ENCODE measurements at places on chromosomes 1 and 21.

GRCh38 chr1:181863736-181864135, 197.8 kb downstream of the ZNF648 start:
- DNase-seq = no peak

- no peak for DNase-seq
These were observed 19.5 kb downstream of the LRRC8C start for GRCh38 chr1:89652373-89652772.

DNA sequence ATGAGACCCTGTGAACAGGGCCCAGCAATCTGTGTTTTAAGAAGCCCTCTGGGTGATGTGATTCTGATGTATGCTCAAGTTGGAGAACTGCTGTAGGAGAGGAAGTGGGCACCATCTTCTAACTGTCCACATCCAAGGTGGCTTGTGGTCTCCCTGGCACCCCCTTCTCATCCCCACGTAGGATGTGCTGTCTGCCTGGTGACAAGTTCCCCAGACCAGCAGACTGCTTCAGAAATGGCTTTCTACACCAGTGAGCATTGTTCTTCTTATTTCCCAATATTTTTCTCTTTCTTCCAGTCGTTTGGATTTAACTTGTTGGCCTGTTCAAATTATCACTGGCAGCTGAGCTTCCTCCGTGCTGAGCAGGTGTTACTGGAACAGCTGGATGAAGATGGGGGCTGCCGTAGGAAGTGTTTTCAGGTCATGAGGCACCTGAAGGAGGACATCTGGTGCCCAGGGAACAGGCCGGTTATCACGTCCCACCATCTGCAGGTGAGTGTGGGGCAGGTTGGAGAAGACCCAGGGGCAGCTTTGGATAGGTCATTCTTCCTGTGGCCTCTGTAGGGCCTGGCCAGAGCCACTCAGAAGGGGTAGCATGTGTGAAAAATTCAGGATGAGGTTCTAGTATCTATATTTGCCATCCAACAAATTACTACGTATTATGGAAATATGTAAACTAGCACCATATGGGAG, 16.8 kb downstream of the MAB21L3 start:
- no peak for DNase-seq

DNA sequence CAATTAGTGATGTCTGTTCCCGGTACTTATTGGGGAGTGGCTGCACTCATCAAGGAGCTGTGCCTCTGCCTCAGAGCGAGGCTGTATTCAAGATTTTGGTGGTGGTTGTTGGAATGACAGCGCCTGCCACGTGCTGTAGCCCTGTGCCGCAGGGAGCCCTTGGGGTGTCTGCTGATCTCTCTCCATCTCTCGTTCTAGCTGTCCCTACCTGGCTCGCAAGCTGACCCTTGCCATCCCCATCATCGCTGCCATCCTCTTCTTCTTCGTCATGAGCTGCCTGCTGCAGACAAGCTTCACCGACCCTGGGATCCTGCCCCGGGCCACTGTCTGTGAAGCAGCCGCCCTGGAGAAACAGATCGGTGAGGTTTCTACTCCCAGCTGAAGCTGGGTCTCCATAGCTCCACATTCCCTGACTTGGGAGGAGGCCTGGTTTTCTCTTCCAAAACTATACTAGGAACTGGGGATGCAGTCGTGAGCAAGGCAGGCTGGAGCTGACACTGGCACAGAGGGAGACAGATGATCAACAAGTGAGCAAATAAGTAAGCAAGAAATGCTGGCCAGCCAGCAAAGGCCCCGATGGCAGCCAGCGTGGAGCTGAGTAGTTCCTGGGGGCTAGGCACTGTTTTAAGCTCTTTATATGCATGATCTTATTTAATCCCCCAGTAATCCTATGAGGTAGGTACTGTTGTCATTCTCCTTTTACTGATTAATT, 5.9 kb downstream of the ZDHHC18 start:
- no peak for DNase-seq

GRCh38 chr1:154999571-155000410, 2.8 kb upstream of the ZBTB7B start:
- no peak for DNase-seq

DNA sequence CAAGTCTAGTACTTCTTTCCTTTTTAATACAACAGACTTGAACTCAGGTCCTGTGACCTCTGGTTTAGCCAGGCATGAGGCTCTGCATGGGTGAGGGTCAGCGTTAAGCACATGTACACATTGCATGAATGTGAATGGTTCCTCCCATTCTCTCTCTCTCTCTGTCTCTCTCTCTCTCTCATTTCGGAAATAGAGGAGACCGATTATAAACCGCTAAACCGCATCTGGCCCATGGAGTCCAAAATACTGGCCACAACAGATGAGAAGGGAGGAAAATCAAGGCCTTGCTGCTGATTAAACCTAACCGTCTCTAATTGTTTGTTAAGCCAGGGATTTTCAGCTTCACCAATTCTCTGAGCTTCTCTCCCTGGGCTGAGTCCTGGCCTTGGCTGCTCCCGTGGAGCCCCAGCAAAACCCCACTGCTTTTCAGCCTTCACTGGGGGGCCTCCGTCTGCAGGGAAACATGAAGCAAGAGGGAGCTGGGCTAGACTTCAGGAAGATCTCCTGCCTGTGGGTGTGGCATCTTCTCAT, 6.6 kb downstream of the RSPO1 start:
- no peak for DNase-seq

DNA sequence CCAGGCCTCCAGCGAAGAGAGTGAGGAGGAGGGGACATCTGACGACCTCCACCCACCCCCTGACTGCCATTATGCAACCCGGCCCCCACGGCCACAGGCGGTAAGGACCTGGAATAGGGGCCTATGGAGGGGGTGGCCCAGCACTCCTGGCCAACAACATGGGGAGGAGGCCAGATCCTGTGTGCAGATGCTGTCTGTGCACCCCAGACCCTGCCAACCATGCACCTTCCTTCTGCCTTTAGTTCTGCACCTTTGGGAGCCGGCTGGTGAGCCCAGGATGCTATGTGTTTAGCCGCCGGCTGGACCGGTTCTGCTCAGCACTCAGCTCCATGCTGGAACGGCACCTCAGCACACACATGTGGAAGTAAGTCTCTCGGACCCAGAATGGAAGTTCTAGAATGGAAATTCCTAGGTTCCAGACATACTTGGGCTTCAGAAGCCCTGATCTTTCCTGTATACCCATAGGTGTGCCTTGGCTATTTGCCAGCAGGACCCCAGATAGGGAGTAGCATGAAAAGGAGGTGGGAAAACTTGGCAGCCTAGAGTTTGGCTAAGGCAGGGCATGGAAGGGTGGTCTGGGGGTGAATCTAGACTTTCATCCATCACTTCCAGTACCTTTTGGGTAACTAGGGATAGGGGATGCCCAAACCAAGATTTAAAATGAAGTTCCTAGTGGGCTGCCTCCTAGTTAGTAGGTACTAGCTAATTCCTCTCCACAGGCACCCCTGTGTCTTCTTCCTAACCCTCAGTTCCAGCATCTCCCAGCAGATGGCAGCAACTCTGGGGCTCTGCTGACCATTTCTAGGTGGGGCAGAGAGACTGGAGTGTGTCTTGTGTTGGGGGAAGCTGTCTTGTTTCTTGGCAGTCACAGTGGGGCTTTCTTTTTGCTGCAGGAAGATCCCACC, 3.6 kb upstream of the CYB561D1 start:
- DNase-seq = no peak

GRCh38 chr1:116910379-116911187, 867 bp downstream of the PTGFRN start:
- peak; percentile 32 for DNase-seq

- DNase-seq = no peak
These were observed 14.0 kb downstream of the GPA33 start for GRCh38 chr1:167076136-167076710.

DNA sequence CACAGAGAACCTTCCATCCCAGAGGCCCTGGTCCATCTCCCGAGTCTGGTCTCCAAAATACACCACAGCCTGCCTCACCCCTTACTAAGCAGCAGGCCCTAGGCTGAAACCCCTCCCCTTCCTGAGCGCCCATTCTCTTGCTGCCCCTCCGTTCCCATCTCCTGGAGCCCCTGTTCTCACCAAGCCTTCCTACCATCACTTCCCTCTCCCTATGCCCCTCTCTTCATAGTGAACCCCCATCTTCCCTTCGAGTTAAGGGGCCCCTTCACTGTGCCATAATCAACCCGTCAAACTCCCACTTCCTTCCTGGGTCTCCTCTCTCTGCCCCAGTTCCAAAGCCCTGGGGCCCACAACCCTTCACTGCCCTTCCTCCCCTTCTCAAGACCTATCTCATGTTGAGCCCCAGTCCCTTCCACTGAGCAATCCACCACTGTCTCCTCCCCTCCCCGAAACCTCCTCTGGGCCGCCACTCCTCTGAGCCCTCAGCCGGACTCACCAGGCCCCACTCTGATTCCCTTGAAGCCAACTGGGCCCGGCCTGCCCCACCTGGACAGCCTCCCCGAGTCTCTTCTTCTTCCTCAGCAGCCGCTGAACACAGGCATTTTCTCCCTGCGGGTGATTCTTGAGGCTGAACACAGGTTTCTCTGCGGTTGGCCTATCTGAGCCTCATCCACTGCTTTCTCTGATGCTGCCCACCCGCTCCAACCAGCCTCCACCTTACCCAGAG, 42.2 kb upstream of the WASF2 start:
- no peak for DNase-seq

DNA sequence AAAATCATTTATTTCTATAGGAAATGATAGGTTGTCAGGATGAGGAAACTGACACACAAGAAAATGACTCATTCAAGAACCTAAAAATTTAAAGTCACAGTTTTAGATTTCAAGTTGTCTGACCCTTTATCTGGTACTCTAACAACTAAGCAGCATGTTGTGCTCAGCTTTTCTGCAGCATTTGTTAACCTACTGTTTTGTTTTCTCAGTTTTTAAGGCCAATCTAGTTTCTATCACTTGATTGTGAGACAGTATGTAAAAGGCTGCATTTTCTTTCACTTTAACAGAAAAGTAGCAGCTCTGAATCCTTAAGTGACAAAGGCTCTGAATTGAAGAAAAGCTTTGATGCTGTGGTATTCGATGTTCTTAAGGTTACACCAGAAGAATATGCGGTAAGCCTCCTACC, 59.1 kb downstream of the RALGPS2 start:
- DNase-seq = no peak

DNA sequence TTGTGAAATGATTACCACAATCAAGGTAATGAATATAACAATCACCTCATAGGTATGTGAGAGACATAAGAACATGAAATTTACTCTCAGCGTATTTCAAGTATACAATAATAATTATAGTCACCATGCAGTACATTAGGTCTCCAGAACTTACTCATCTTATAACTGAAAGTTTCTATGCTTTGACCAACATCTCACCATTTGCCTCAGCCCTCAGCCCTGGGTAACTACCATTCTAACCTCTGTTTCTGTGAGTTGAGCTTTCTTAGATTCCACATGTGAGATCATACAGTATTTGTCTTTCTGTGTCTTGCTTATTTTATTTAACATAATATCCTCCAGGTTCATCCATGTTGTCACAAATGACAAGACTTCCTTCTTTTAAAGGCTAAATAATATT, 57.3 kb downstream of the AGO3 start:
- DNase-seq = no peak

DNA sequence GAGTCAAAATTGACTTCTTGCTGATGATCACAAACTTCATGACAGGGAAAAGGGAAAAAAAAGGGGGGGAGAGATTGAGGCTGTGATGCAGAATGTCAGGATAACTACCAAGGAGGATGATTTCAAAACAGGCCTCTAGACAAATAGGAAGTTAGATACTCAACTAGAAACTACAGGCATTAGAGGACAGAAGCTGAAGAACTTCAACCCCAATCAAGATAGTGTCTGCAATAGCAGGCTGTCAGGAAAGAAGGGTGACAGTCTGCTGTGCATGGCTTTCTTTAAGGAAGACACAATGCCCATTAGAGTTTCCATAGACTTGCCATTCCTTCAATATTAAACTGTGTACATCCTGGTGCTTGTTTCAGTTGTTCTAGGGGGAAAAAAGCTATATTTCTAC, 257.2 kb downstream of the TTLL7 start:
- DNase-seq = no peak

DNA sequence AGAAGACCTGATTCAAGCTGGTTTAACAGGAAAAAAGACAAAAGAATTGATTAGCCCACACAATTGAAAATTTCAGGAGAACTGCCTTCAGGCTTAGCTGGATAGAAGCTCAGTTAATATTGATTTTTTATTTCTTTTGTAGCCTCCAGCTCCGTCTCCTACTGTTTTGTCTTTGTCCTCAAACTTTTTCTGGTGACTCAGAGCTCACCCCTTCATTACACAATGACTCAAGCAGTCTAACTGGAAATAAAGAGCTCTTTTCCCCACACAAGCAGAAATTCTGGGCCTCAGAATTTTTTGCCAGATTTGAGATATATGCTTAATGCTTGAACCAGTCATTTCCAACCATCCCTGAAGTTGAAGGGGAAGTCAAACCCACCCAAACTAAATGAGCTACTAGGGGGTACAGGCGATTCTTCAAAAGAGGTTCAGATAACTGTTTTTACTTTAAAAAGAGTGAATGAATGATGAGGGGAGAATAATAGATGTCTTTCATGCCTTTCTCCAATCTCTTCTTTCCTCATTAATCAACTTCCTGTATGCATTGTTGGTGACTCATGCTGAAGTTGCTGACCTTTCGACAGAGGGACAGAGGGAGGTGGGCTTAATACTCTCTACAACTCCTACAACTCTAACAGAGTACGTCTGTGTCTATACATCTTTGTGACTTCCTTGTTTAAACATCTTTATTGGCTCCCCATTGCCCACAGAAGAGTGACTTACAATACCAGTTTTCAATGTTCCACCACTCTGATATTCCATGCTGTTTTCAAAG, 6.2 kb upstream of the ACP6 start:
- DNase-seq = no peak

DNA sequence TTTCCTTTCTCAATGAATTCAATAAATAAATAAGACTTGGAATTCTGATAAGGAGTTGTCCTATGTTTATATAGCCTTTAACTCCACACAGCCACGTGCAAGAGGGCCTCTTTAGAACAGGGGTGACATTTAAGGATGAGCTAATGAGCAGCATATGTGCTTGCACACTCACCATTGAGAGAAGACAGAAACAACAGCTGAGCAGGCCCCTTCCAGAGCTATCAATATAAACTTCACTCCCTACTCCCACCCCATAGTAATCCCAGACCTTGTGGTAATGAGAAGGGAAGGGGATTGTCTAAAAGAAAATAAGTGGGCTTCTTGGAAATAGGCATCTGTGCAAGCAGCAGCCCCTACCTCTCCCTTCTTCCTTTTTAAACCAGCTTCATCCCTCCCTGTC, 176.0 kb downstream of the SEC16B start:
- DNase-seq = no peak

DNA sequence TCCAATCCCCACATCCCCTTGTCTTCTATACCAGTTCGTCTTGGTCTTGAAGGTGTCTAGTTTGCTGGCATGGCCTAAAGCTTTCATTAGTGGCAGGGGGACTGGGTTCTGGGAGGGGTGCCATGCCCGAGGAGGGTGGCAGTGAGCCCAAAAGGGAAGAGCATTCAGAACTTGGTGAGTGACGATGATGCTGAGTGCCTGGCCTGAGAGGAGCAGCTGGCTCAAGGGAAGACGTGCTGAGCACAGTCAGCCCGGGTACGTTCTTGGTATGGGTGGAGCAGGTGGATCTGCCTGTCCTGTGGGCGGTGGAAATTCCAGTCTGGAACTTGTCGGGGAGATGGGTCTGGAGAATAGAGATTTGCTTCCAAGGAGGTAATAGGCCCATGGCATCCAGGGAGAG, 4.6 kb downstream of the FDPS start:
- no peak for DNase-seq
